Activated naive CD4-positive, alpha-beta T cell (primary cell): ENCODE measurements at places on chromosomes 5 and 9.

GRCh38 chr5:180100621-180101450, 29.3 kb upstream of the RNF130 start:
- no peak for DNase-seq

DNA sequence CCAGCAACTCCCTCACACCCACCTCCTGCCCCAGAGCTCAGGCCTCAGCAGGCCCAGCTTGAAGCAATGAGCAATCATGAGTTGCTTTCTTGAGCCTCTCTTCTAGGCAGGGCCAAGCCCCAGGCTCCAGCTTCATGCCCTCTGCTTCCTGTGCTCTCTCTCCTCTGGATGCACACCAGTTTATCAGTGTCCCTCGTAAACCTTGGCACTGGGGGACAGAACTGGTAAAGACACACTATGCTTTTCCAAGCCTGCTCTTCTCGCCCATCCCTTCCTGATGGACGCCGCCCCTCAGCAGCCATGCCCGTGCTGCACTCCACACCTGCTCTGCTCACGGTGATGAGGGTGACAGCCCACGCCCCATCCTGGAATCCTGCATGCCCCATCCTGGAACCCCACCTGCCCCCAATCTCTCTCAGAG, 49.4 kb upstream of the ORM1 start:
- no peak for DNase-seq

GRCh38 chr5:12392246-12392645, 488.0 kb upstream of the CTNND2 start:
- no peak for DNase-seq

DNA sequence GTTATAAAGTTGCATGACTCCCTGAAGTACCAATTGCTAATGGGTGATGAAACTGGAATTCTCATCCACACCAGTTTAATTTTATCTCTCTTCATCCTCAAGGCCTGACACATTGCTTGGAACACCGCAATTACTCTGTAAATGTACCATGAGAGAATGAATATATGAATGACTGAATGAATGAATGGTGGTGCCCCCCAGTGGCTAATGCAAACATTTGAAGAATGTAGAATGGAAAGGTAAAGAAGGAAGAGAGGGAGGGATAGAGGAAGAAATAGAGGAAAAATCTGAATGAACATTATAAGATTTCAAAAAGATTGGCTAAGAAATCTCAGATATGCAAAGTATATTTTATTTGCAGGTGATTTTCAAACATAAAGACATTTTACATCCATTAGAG, 13.1 kb downstream of the PAPPA start:
- DNase-seq = no peak

DNA sequence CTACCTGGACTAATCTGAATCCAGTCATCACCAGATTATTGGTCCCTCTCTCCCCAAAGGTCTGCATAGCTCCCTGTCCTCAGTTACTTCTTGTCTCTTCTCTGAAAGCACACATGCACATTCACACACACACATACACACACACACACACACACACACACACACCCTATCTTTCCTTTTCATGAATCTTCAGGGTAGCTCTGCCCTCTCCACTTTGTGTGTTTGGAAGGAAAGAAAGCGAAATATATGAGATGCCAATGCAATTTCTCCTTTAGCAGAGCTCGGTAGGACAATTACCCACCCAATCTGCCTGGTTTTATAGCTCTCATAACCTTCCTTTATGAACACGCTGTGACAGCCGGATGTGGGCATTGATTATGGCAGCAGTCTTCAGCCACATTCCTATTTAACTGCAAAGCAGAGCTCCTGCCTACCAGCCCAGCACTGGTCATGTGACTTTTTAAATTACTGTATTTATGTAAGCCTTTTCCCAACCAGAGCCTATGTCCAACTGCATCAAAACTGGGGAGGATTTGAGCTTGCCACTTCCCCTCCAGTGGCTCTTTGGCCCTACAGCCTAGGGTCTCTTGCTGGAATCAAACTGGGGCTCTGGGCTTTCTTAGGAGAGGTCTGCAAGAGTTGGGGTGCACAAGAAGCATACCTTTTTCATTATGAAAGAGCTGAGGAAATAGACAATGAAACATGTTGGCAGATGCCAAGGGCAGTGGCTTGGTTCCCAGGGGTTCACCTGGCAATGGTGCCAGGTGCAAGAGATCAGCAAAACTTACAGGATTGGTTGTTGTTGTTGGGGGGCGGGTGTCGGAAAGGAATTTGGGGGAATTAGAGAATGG, 20.8 kb upstream of the MATR3 start:
- DNase-seq = no peak

GRCh38 chr5:170056561-170057267, 49.0 kb upstream of the FOXI1 start:
- DNase-seq = no peak

- no peak for DNase-seq
Observed at GRCh38 chr5:50709471-50709870, 43.0 kb downstream of the PARP8 start.

DNA sequence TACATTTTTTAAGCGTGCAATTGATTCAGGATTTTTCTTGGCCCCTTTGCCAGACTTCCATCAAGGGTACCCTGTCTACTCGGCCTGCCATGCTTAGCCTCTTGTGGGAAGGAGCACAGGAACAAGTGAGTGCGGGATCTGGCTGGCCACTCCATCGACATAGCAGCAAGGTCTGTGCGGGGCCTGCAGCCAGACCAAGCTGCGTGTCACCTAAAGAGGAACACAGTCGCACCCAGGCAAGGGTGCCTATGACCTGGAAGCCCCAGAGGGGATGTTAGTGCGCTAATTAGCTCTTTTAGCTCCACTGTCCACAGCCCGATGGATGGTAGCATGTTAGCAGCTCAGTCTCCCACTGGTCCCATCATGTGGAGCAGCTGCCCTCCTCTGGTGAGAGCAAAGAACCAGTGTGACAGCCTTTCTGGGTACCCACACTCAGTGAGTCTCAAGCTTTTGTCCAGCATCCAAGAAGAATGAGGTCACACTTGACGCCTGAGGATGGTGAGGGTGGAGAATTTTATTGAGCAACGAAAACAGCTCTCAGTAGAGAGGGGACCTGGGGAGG, 38.7 kb downstream of the FTMT start:
- DNase-seq = no peak

DNA sequence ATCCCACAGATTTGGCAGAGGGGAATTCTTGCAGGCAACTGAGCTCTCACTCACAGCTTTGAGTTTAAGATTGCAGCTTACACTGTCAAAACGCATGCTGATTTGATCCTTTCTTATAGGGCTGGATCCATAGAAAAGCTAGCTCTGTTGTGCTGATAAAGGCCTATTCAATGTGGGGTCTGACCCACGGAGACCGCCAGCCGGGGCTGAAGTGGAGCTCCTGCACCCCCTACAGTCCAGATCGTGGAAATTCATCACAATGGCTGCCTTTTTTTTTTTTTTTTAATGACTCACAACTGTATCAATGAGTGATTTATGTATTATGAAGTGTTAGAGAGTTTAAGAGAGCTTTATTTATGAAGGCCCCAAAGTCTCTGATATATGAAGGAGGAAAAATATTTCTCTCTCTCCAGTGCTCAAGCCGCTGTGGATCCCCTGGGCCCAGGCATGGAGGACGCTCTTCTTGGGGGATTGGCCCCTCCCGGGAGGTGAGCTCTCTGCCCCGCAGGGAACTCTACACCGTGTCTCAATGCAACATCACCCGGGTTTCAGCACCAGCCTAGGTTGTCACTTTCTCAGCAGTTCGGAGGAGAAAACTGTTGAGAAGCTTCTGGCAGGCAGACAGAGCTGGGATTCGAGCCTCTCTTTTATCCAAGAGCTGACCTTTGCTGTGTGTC, 700.2 kb downstream of the IRX1 start:
- no peak for DNase-seq

GRCh38 chr9:92590377-92590776, 54.6 kb upstream of the ECM2 start:
- no peak for DNase-seq

- DNase-seq = no peak
Observed at GRCh38 chr5:180670586-180671359, 21.4 kb upstream of the FLT4 start.

DNA sequence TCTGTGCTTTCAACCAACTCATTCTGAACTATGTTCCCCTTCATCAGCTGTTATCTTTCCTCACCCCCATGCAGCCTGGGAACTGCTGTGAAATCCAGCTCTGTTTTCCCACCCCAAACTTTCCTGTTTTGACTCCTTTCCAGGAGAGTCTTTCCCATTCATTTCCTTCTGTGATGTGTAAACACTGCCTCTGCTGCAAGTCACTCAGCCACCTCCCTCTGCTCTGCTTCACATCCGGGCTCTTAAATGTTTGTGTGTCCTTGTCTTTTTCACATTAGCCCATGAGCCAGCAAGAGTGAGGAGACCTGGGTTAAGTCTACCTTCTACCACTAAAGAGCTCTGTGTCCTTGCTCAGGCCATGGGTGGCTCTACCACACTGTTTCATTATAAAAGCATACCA, 137.5 kb downstream of the ICE1 start:
- DNase-seq = no peak

DNA sequence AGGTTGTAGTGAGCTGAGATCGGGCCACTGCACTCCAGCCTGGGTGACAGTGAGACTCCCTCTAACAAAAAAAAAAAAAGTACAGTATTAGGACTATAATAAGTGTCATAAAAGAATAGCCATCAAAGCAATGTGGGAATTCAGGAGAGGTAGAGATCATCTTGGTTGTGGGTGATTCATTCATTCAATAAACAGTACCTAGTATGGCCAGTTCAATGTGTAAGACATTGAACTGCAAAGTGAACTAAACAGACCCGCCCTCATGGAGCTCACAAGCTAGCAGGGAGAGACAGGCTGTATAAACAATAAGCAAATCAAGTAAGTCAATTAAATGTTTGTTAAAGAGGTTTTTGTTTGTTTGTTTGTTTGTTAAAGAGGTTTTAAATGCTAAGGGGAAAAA, 146.1 kb upstream of the RANBP3L start:
- no peak for DNase-seq

DNA sequence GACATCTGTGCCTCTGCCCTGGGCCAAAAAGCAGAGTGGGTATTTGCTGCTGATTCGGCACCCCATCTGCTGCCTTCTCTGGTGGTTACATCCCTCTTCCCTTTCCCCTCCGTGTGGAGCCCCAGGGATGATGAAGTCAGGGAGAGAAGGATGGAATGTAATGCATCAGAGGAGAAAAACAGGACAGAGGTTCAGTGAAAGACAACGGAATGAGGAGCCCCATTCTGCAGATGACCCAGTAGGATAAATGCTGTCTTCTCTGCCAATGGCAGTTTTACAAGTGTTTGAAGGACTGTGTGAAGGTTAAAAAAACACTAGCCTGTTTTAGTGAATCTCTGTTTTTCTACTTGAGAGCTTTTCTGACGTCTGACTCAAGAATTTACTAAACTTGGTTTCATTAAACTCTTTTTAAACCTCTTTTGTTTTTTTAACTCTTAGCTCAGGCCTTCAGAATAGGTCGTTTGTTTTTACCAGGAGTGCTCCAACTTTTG, 86.3 kb downstream of the NLN start:
- DNase-seq = no peak

DNA sequence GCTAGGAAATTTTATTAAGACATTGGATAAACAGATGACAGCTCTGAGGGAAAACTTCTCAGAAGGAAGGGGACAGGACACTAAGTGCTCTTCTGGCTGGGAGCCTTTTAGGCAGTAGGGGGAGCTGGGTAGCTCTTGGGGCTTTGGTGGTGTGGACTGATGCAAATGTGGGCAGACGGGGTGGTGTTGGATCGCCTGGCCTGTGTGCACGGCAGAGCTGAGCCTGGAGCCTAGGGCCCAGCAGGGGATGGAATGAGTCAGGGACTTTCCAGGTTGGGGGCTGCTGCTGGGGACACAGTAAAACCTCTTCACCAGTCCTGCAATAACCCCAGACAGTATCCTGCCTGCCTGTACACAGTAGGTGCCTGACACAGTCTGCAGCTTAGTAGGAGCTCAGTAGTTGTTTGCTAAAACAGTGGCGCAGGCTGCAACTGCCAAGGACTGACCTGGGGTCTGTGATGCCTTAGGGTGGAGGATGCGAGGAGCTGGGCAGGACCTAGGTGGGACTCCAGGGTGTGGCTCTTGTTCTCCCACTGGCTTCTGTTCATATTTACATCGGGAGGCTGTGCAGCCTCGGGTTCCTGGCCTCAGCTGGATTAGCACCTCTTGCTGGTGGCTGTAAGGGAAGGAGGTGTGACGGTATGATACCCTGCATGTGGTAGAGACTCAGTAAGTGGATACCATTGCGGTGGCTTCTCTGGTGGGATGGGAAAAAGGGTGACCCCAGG, 83.8 kb downstream of the DAB2IP start:
- DNase-seq = no peak

DNA sequence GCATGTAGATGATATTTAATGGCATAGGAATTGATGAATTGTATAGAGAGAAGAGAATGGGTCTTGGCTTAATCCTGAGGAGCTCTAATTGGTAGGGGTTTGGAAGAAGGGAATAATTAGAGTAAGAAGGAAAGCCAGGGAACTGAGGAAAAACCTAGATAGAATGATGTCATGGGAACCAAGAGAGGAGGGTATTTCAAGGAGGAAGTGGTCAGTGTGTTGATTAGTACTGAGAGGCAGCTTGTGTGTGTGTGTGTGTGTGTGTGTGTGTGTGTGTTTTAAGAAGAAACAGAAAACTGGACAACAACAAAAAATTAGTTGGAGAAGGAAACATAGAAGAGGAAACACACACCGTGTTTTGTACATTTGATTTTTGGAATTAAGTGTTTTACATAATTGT, 42.8 kb downstream of the MAST4 start:
- no peak for DNase-seq

DNA sequence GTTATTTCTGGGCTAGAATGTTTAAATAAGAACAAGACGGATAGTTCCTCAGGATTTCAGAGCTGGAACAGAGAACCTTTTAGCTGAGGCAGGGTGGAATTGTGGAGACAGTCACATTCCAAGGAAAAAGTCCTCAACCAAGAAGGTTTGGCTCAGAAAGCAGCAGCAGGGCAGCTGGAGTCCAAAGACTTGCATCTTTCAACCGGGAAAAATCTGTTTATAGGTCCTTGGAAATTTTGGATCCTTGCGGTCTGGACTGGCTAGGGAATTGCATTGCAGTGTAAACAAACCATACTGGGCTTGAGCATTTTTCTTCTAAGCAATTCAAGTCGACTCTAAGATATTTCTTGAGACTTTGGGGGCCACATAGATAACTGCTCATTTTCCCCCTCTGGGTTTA, 40.8 kb upstream of the HMHB1 start:
- no peak for DNase-seq

DNA sequence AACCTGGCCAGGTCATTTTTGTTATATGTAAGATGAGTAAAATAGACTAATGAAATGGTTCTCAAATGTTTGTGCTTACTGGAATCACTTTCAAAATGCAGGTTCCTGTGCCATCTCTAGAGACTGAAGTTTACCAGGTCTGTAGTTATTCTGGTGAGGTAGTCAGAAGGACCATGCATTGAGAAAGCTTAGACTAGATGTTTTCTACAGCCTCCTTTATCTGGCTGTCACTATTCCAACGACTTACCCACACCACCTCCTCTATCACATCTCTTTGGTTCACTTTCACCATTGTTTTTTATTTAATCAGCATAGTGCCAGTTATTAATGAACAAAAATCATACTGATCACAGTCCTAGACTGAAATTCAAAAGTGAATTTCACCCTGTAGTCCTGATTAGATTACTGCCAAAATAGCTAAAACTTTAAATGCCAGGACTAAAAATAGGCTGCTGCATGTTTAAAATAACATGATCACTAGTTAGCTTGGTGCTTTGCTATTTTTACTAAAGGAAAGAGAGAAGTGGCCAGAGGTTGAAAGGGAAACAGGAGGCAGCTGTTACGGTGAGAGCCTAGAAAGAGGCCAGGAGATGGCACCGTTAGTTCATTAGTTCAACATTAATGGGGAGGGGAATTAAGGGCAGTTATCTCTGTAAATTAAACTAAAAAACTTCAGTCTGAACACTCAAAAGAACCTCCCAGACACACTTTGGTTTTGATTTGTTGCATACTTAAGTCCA, 13.9 kb upstream of the FNIP1 start:
- DNase-seq = no peak
